Esophagus squamous epithelium (tissue), 5 donors: ENCODE measurements at places on chromosomes 4 and X. TPM values are rescaled to one million over a fixed set of nuclear protein-coding genes. Genes with fewer than 3 reads are reported as not detected.

SLC4A4 gene
- 0.62 TPM for total RNA-seq

XAGE1B gene
- not detected for total RNA-seq

F11 gene
- total RNA-seq: not detected

NDST4 gene
- total RNA-seq: not detected

RTL9 gene
- total RNA-seq: not detected

EOLA1 gene
- total RNA-seq: 9.0 TPM

FRMD7 gene
- total RNA-seq: not detected
